A172 (cell line): ENCODE measurements at places on chromosomes 11 and 22.

DNA sequence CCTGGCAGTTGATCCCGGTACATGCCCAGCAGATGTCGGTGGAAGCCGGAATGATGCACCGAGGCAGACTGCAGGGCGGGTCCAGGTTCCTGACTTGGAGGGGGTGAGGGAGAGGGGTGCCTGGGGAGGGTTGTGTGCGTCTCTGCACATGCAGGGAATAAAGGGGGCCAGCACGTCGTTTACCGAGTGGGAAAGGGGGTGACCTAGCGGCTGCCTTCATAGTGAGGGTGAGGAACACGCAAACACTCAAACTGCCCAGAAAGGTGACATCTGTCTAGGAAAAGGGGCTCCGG, 801.7 kb downstream of the TBC1D22A start:
- DNase-seq: no peak

DNA sequence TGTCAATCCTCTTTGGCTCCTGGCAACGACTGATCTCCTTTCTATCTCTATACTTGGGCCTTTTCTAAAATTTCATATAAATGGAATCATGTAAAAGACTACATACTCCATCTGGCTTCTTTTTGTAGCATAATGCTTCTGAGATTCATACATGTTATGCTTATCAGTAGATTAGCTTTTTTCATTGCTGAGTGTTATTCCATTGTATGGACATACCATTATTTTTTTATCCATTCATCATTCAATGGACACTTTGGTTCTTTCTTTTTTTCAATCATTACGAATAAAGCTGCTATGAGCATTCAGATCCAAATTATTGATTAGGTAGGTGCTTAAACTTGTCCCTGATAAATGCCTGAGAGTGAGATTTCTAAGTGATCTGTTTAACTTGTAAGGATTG, 11.7 kb upstream of the ARL14EP start:
- DNase-seq: no peak

GRCh38 chr11:44749189-44749588, 22.4 kb downstream of the TSPAN18 start:
- DNase-seq: no peak

DNA sequence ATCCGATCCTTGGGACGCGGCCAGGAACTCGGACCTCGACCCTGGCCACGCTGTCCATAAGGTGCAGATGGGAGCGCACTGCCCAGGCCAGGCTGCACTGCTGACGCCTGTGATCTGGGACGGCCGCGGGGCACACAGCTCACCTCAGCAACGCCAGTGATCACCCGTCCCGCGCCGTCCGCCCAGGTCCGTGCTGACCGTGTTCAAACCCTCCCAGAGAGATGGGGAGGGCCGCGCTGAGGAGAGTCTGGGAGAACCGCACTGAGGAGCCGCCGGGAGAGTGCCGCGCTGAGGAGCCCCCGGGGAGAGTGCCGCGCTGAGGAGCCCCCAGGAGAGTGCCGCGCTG, 636 bp downstream of the KCNQ1OT1 start:
- no peak for DNase-seq

DNA sequence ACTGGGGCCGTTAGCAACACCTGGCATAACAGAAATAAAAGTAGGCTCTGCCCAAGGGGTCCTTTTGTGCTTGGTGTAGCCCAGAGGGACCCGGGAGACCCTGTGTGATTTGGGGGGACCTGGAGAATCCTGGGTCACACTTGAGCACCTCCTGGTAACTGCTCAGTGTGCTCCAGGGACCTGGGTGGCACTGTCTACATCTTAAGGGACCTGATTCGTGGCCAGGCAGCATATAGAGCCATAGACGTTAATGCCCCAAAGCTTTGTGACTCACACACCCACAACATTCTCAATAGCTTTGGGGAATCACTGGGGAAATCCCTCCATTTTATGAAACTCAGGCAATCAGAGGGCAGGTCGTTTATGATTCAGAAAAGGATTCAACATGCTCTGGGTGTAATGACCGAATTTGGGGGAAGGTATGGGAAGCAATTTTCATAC, 3.6 kb upstream of the IGF2 start:
- DNase-seq: peak; percentile 78

- peak; percentile 4 for DNase-seq
Measured at GRCh38 chr11:77287136-77287535, 14.3 kb downstream of the GDPD4 start.
